ENCODE measurements at places on chromosomes 6 and 20.

DNA sequence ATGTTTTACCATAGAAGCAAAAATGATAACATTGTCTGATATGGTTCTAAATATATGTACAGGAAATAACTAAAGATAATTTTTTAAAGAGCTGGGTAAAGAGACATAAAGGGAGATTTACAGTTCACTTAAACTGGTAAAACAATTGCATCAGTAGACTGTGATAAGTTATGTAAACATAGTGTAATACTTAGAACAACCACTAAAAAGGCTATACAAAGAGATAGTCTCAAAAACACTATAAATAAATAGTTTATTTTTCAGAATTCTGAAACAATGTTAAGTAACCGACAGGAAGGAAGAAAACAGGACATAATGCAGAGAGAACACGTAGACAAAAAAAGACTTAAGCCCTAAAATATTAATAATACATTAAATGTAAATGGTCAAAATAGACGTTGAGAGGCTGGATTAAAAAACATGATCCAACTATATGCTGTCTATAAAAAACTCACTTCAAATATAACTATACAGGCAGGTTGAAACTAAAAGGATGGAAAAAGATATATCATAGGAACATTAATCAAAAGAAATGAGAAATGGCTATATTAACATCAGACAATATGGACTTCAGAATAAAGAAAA lies 32.7 kb upstream of the ATXN1 start:
- DNase-seq = no peak

DNA sequence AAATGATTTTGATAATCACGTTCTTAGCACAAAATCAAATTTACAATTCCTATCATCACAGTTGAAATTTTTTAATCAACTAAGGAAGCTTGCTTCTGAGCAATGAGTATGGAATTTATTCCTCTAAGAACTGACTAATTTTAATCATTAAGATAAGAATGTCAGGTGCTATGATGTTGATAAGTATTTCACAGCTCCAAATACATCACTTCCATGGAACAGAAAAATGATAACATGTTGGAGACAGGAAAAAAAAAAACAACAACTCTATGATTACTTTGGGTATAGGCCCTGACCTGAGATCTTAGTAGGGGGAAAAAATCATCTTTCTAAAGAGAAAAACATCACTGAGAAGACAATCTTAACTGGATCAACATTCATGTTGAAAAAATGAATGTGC lies 89.4 kb upstream of the BMP2 start:
- no peak for DNase-seq

- no peak for DNase-seq
These were observed 11.4 kb upstream of the COL9A1 start for GRCh38 chr6:70314296-70314695.

- no peak for DNase-seq
These were observed 53.8 kb upstream of the MTRF1L start for GRCh38 chr6:153056308-153056707.

DNA sequence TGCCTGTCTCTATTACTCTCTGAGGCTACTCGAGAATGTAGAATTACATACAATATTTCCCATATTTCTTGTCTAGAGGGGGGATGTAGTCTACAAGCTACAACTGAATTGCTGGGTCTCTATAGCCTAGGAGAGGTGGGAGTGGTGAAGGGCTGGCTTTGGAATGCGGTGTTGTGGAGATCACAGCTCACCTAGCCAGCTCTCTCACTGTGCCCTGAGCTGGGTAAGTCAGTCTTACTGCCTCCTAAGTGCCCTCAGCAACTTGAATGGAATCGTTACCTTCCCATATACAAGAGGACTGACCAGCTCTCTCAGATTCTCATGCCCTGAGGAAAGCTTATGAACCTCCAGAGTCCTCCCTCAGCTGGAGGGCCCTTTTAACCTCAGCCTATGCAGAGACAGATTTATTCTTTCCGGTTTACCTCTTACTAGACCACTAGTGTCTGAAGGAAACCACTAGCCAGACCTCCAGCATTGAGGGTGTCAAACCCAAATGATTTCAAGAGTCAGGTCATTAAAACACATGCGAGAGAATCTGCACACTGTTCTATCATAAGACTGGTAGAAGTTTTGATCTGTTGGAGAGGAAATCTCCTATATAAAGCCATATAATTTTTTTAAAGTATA lies 20.6 kb downstream of the VIP start:
- DNase-seq = no peak

GRCh38 chr6:130128326-130128725 lies 94.4 kb downstream of the SAMD3 start:
- DNase-seq = no peak

DNA sequence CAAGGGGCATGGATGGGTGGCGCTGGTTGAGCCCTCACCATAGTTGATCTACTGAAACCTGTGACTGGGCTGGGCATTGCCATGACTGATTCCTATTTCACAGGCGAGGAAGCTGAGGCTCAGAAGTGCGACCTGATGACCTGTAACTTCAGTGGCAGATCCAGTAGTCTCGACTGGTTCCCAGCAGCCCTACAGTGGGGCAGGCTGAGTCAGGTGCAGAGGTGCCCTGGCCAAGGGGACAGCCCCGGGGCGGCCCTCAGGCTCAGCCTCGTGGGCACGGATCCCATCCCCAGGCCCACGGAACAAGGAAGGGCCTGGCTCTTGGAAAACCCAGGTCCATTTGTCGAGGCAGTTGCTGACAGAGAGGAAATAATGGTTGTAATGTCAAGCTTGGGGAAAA lies 283.0 kb downstream of the CDH4 start:
- no peak for DNase-seq

GRCh38 chr20:63829603-63829944 lies 1.5 kb downstream of the ZBTB46 start:
- DNase-seq = no peak

DNA sequence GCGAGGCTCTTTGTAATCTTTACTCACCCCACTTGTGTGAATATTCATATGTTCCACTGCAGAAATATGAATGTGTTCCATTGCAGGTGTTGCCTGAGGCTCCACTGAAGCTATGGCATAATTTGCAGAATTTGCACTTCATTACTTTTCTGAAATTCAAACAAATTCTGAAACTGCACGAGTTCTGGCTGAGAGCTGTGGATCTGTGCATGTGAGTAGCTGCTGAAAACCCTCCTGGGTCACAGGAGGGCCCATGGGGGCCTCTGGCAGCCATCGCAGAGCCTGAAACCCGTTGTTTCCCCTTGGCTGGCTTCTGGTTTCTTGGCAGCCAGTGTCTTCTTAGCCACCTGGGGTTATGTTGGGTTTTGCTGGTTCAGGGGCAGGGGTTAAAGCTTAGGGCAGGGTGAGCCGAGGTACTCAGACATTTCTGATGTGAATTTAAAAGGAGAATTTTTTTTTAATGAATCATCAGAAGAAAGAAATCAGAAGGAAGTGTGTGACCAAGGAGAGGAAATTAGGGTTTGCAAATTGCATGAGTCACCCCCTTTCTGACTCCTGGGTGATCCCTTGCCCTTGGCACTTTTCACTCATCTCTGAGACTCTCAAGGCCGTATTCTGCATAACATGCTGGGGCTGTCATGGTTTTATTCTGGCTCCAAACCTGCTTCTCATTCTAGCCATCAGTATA lies 40.6 kb downstream of the TOX2 start:
- DNase-seq = no peak

GRCh38 chr6:42446996-42447395 lies 4.7 kb downstream of the TRERF1 start:
- no peak for DNase-seq

- no peak for DNase-seq
These were observed 19.7 kb upstream of the ULBP3 start for GRCh38 chr6:150088481-150089154.
